AML-193 (cell line): ENCODE measurements at places on chromosomes 13 and 19.

DNA sequence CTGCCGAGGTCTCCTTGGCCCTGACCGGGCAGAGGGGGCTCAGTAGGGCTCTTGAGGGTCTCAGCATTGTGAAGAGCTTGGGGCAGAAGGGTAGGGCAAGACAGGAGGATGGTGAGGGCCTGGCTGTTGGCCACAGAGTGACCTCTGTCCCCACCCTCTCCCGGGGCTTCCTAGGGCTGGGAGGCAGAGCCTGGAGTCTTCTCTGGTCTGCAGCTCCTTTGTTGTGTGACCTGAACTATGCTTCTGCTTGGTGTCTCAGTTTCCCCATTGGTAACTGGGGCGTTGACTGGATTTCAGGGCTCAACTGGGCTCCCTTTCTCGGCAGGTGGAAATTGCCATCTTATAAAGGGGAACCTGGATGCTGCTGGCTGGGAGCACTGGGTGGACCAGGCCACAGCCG lies 30.1 kb upstream of the PEPD start:
- DNase-seq: no peak

GRCh38 chr13:77528834-77529500 lies 6.5 kb upstream of the SCEL start:
- no peak for DNase-seq

GRCh38 chr13:94595001-94595949 lies 677 bp downstream of the TGDS start:
- DNase-seq: peak; percentile 65

- no peak for DNase-seq
Observed at GRCh38 chr13:109235901-109236300, 550.5 kb downstream of the IRS2 start.

DNA sequence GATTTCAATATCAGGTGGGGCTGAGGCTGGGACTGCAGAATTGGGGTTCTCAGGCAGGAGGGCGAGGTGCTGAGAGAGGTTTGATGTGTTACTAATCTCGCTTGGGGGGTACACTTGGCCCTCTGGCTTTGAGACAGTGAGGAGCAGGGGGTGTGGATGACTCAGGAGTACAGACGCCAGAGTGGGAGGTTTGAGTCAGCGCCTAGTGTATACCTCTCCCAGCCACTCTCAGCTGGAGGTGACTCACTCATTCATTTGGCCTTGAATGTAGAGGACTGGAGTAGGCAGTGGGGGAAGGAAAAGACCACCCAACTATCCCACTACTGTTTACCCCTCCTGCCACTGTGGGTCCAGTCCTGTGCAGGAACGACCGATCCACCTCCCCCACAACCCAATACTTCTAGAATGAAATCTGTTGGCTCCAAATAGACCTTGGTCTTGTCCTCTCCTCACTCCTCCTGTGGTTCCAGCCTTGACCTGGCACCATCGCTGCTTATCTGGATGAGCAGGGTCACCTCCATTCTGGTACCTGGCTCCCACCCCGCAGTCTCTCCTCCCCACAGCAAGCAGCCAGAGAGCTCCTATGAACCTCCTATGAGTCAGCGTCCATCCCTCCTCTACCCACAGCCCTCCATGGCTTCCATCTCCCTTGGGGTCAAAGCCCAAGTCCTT lies 20.1 kb upstream of the ZNRF4 start:
- DNase-seq: no peak

- DNase-seq: no peak
Observed at GRCh38 chr19:16076958-16077611, 790 bp downstream of the TPM4 start.

- DNase-seq: peak; percentile 35
Observed at GRCh38 chr13:114134111-114134943, 1.9 kb upstream of the RASA3 start.

DNA sequence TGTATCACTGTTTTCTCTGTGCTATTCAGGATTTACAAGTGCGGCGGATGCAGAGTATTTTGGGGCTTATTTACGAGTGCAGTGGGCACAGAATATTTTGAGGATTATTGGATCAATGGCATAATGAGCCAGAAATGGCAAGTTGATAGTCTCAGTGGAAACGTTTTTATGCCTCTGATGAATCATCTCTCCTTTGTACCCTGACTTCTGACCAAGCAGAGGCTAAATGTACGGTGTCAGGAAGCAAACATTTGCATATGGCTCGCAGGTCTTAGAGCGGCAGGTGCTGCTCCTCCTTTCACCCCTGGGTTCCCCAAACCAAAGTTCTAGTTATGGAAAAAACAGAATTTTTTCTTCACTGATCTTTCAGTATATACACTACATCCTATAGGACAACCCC lies 94.5 kb downstream of the LIG4 start:
- no peak for DNase-seq

- no peak for DNase-seq
Observed at GRCh38 chr13:30479883-30480219, 14.1 kb upstream of the HMGB1 start.

GRCh38 chr19:4414144-4414799 lies 11.8 kb downstream of the CHAF1A start:
- no peak for DNase-seq
